ENCODE measurements at places on chromosomes 6 and 20. TPM values are rescaled to one million over a fixed set of nuclear protein-coding genes. Genes with fewer than 3 reads are reported as not detected.

DNA sequence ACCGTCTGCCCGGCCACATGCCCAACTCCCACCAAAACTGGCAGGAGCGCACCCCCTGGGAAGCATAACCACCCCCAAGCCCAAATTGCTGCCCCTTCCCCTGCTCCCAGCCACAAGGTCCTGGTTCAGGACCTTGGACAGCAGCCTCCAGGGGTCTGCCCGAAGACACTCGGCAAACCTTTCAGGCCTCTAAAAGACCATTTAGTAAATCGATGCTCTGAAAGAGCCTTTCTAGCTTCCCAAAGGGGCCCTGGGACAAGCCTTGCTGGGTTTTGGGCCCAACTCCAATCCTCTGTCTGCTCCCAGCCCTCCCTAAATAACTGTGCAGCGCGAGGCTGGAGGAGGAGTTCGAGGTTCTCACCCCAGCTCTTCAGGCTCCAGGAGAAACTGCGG is 30.5 kb downstream of the GRM4 start:
- DNase-seq: no peak

DNA sequence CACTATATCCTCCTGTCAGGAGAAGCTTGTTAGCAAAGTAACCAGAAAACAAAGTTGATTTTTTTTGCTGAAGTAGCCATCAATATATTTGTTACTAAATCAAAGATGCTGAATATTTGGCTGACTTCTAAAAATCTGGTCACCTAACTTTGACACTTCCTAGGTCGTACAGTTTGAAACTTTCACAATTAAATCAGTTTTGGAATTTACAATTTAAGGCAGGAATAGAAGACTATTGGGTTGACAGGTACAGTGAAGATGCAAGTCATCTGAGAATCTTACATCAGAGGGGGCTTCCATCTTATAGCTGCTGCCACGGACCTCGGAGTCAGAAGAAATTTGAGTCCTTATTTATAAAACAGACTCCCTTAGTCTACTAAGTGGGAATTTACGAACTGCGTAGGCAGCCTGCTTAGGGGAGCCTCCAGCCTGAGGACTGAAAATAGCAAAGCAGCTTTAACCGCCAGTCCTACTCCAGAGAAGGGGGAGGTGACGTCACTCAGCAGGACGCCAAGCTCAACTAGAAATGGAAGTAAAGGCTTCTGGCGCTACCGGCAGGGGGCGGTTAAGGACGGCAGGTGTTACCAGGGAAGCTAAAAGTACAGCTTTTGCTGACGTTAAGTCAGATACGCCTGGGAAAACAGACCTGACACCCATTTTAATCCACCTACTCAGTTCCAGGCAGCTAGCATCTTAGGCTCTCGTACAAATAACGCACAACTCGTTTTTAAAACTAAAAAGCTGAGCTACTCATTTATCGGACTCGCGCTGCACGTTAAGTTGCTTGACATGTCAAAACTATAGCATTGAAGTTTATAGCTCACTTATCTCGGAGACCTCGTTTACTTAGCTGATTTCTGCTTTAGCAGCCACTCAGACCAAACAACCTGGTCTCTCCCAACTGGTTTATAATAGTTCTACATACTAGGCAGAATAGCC is 61.1 kb upstream of the HFE start:
- peak; percentile 95 for DNase-seq

DNA sequence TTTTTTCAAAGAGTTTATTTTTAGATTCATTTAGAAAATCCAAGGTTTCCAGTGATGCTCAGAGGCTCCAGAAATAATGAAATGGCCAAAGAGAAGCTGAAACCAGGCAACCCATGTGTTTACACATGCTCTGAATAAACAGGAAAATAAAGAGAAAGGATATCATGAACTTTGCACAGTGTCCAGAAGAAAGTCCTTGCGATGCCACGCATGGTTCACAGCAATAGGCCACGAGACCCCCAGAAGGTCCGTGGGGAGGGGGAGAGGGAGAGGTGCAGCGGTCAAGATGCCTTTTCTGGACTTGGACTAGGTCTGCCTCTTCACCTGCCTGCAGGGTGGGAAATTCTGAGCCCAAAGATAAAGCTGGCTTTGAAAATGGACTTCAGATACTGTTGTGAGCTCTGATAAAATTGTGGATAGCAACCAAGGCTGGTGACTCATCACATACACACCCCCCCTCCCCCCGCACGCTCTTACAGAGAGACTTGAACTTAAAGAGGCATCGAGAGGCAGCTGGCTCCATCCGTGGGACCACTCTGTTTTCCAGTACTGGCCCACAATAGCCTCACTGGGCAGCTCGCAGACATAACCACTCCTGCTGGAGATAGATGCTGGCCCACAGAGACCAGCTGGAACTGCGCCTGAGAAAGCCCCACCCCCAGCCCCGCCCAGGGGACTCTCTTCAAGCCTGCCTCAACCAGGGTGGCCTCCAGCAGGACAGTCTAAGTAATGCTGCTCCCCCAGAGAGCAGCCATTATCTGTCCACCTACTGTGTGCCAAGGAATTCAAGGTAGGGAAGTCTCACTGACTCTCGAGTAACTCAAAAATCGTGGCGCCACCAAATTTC is 21.2 kb upstream of the NFATC2 start:
- DNase-seq: no peak

GRCh38 chr6:148599967-148600426 is 146.8 kb upstream of the UST start:
- DNase-seq: no peak

- DNase-seq: no peak
Observed at GRCh38 chr20:15205028-15205427, 867.6 kb upstream of the FLRT3 start.

GRCh38 chr6:14598017-14598864 is 480.7 kb downstream of the CD83 start:
- no peak for DNase-seq

GRCh38 chr20:46661659-46662058 is 10.4 kb upstream of the SLC13A3 start:
- DNase-seq: no peak

DNA sequence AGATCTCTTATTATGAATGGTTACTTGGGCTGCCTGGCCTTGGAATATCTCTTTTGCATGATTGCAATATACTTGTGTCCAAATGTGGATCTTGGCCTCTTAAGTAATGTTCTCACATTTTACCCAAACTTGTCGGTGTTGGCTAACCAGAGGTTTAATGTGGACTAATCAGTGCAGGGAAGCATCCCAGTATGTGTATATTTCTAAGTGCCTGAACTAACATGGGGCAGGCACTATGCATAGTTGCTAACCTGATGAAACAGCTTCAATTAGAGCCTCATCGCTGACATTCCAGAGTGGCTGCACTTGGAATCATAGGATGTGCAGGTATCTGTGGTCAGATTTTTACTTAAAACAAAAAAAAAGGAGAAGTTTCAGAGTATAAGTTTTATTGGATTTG is 160.0 kb downstream of the PDE7B start:
- no peak for DNase-seq

DNA sequence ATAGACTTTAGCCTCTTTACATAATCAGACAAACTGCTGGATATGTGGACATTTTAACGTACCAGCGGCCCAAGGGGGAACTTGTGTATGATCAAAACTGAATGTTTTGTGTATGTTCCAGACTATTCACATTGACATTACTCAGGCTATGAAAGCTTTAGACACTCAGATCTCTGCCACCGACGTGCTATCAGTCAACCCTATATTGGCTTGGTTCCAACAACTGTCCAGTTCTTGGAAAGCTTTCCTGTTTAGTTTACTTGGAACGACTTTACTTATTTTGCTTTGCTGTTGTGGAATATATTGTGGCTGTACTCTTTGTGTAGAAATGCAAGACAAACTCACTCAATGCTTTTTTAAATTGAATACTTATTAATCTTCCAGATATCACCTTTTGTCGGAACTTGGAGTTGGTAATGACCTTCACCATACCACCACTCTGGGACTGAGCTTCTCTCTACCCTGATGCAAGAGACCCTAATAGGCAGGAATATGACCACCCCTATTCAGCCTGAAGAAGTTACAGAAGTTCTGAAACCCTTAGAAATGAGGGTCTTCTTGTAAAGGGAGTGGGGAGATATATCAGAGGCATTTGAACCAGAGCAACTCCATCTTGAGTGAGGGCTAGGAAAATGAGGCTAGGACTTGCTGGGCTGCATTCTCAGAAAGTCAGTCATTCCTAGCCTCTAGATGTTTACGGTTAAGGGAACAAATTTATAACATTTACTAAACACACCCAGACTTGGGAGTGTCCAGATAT is 49.0 kb upstream of the PAX1 start:
- DNase-seq: no peak

GRCh38 chr20:63500151-63500901 is 1.4 kb upstream of the EEF1A2 start:
- no peak for DNase-seq

GRCh38 chr20:58650776-58651558 is at the start of gene STX16:
STX16 (plus strand) TSS chr20:58651283; CDS start chr20:58652007, 724 bp downstream.
- DNase-seq: peak; percentile 95

- peak; percentile 70 for DNase-seq
Observed at GRCh38 chr6:167469672-167470071, 144.8 kb downstream of the TTLL2 start.

TBCC gene
- 23.4 TPM for total RNA-seq

BTNL2 gene
- total RNA-seq: not detected

CHRNA4 gene
- not detected for total RNA-seq

All from osteocyte (in vitro differentiated cells).